ENCODE measurements at places on chromosomes 13 and 19.

DNA sequence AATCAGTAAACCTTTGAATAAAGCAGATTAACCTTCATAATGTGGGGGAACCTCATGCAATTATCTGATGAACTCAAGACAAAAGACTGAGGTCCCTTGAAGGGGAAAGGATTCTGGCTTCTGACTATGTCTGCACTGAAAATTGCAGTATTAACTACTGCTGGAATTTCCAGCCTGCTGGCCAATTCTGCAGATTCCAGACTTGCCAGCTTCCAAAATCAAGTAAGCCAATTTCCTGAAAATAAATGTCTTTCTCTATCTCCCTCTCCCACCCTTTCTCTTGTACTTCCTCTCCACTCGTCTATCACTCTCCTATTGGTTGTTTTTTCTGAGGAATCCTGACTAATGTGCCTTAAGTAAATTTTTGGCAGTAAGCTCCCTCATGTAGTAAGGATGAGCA lies 1479.9 kb upstream of the PRR20A start:
- DNase-seq: peak; percentile 25

DNA sequence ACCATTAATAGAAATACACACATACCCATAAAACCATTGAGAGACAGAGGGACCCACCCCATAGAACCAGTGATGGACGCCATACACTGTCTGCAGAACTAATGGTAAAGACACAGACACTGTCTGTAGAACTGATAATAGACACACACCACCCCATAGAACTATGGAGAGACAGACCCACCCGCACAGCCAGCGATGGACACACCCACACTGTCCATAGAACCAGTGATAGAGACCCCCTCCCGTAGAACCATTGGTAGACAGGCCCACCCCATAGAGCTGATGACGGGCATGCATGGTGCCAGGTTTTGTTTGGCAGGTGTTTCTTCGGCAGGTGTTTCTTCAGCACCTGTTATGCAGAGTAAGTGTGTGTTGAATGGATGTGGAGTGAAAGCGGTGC lies 88.3 kb upstream of the TEX29 start:
- DNase-seq: no peak

DNA sequence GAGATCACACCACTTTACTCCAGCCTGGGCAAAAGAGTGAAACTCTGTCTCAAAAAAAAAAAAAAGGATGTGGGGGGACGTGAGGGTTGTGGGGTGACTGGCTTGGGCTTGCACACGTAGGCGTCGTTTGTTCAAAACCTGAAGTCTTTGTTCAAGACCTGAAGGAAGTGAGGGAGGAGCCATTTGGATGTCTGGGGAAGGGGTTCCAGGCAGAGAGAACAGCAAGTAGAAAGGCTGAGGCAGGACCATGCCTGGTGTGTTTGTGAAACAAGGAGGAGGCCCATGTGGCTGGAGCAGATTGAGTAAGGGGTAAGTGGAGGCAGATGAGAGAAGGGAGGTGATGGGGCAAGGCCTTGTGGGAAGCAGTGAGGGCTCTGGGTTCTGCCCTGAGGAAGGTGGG lies 27.8 kb downstream of the PIN1 start:
- no peak for DNase-seq

DNA sequence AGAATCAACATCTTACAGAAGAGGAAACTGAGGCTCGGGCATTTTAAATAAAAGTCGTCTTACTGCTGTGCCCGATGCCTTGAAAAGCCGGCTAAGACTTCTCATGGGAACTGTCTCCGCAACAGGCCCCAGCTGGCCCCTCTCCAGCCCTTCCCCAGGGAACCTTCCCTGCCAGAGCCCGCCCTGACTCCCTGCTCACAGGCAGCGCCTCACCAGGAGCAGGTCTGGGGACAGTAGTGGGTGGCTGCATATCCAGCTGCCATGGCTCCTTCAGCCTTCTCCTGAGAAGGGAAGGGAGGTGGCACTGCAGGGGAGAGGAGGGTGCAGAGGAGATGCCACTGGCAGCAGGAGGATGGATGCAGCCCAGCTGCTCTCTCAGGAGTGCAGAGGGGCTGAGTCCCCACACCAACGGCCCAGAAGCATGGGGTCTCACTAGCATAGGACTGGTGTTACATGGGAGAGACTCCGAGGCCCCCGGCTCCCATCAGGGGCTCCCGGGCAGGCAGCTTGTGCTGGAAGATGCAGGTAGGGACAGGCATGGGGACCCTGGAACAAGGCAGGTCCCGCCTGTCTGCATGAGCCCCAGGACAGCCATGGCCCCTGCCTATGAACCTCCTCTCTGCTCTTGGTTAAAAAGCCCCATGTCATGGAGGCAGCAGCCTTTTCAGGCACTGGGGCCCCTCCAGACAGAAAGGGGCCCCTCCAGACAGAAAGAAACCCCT lies 216.4 kb upstream of the SGCG start:
- DNase-seq: no peak

DNA sequence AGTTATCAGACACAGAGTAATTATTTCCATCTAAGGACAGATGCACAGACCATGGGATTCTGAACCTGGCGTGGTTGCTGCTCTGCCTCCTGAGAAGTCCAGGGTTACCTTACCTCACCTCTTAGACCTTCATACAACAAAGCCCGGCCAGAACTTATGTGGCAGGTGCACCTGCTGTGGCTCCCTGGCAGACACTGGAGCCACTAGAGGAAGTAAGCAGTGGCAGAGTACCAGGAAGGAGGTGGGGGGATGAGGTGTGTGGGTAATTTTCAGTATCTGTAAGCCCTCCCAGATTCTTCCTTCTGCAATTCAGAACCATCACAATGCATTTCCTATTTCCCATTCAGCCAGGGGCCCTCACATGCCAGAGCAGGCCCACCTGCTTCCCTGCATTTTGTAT lies 106.1 kb upstream of the DOCK9 start:
- DNase-seq: no peak

DNA sequence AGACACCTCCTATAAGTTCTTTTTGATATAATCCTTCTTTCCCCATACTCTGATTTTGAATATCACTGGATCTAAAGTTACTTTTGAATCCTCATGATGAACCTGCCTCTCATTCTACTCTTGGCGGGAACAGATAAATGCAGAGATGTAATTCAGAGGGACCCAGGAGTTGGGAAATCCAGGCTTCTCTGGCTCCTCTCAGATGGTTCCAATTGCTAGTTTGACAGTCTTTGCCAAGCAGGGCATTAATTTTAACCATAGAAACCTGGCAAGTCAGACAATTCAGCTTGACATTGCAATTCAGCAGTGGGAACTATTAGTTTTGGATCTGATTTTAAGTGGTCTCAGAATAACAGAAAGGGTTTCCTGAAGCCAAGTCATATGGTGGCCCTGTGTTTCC lies 67.3 kb upstream of the KLF12 start:
- no peak for DNase-seq

DNA sequence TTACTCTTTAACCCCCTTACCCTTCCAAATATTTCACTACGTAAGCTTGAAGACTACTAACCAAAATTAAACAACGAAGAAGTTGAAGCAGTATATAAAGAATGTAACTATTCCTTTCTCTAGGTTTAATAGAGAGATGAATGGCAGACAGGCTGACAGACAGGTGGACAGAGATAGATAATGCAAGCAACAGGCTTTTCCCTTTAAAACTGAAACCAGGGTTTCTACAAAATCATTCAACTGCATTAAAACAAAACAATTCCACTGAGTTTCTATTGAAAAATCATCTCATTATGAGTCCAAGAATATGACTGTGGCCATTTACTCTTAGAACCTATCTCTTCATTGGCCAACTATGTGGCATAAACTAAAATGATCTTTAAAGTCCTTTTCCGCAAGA lies 15.2 kb downstream of the LNX2 start:
- no peak for DNase-seq

- DNase-seq: no peak
These were observed 818.0 kb upstream of the SLC10A2 start for GRCh38 chr13:103884101-103884723.

DNA sequence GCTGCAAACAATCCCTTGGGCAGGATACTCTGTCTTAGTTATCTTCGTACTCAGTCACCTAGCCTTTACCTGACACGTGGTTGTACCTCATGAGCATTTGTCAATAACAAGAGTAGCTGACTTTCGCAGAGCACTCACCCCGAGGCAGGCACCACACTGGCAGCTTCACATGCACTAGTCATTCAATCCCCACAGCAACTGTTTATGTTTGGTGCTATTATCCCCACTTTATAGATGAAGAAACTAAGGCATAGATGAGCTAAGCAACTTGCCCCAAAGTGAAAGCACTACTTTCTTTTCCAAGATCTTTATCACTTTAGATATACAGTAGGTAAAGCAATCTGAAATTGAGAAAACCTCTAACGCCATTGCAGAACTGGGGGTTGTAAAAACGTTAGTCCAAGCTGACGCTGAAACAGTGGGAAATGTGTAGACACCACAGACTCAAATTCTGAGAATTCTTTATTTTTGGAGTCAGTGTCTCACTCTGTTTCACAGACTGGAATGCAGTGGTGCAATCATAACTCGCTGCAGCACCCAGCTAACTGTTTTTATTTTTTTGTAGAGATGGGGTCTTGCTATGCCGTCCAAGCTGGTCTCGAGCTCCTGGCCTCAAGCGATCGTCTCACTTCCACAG lies 446.0 kb downstream of the FOXO1 start:
- no peak for DNase-seq

GRCh38 chr13:77789376-77789775 lies 91.9 kb downstream of the SLAIN1 start:
- no peak for DNase-seq

DNA sequence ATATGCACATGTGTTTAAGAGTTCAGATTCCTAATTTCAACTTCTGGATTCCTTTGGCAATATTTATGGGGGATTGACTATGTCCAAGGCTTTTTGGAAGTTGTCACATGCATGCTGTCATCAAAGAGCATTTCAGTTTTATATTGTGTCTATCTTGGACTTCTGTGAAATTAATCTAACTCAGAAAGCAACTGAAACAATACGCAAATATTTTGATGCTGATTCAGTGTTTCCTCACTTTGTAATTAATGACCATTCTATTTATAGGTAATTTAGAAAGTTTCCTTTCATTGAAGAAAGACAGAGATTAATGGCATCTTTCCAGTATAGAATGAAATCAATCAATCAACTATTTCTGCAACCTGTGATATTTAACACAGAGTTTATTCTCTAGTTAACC lies 550.1 kb downstream of the PCDH9 start:
- DNase-seq: no peak

- no peak for DNase-seq
These were observed 30.5 kb downstream of the ZNF701 start for GRCh38 chr19:52600639-52601024.

DNA sequence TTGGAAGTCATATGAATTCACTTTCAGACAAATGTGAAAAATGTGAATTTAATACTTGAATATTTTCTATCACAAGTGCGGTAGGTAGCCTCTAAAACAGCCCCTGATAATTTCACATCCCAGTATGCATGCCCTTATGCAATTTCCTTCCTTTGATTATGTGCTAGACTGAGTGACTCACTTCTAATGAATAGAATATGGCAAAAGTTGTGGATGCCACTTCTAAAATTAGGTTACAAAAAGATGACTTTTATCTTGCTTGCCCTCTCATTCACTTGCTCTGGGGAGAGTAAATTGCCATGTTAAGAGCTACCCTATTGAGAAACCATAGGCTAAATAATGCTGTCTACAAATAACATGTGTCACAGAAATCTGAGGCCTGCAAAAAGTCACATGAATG lies 402.5 kb upstream of the PCDH9 start:
- DNase-seq: no peak

DNA sequence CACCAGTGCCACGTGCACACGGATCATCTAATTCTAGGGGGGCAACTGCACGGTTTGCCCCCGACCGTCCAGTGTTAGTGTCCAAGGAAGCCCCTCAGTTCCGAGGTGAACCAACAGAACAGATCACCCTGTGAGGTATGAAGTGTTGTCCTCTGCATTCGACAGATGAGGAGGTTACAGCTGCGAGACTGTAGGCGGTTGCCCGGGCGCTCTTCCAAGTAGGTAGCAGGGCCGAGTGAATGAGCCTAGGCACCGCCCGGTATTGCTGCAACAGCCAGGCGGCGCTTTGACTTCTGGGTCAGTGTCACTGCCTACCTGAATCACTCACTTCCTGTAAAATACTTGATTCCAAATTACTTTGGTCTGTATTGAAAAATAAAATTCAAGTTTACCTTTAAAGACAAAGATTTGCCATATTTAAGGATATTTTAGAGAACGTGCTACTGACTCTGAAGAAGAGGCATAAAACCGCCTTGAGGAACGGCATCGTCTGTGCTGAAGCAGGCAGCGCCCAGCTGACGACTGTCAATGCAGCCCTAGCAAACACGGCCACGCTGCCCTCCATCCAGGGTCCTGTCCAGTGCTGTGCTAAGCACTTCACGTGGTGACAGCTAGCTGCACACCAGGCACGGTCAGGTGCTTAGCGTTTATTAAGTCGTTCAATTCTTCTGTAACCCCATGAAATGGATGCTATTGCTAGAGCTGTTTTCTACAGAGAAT lies 19.3 kb upstream of the RASA3 start:
- DNase-seq: no peak

GRCh38 chr13:23985839-23986238 lies 88.5 kb upstream of the C1QTNF9B start:
- peak; percentile 48 for DNase-seq

DNA sequence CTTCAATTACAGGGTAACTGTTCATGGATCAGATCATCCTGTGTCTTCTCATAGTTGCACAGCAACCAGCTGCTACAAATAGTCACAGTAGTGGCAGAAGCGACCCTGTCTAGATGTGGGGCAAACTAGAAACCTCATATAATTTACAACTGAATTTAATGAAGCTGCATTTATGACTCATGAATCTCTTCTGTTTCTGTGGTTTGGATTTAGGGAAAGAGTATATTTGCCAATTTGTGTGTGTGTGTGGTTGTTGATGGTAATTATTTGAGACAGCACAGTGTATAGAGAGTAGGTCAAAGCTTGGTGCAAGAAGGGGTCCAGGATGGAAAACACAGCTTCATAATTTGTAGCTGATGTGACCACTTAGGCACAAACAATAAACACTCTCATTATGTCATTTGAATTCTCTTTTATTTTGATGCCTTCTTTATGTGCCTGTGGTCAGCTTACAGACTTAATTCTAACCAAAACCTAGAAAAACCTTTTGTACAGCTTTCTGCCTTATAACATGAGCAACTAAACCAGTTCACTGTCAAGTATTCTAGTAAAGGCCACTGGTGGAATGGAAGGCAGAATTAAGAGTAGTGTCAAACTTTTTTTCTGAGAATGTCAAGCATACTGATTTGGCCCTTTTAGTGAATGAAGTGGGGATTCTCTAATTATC lies 218.1 kb downstream of the TBC1D4 start:
- no peak for DNase-seq

DNA sequence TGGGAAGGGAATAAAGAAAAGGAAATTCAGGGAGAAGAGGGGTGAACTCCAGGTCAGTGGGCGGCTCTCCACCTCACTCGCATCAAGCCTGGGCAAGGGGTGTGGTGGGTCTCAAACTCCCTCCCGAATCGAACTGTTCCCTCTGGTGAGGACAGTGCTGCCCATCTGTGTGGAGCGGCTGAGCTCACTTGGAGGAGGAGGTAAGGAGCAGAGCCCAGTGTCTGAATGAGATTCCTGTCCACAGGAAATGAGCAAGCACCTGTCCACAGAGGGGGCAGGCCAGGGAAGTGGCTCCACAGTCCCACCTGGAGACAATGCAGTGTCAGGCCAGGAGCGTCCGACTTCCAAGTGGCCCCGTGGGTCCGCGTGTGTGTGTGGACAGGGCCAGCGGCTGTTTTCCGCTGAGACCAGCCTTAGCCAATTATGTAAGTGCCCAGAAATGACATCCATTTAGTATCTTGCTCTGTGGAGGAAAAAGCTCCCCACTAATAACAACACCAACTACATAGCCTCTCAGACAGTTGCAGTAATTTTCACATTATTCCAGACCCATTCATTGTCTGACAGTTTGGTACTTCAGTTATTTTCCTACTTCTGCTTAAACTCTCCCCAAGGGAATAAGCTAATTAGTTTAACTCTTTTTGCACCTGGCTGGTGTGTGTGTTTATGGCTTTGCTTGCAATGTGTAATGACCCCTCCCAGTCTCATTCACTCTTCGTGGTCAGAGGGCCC lies 114.6 kb downstream of the SOX1 start:
- no peak for DNase-seq

Data from right hindlimb (tissue), 1 donor.